Immature natural killer cell (primary cell): ENCODE measurements at places on chromosomes 7 and 10.
A peak's percentile ranks its signal among the peaks of the same experiment; 100 is the strongest.

- peaks cover 2% of the 10 kb centered on the region for H3K27me3 ChIP-seq
- no peak for DNase-seq
- no peak overlapping the region for H3K27ac ChIP-seq
Observed at GRCh38 chr7:35556515-35557471, 138.1 kb downstream of the HERPUD2 start.

GRCh38 chr7:158077934-158078910, 509.4 kb downstream of the PTPRN2 start:
- no peak for DNase-seq
- H3K4me3 ChIP-seq = no peak overlapping the region
- no peaks in the 10 kb centered on the region for H3K36me3 ChIP-seq
- no peaks in the 10 kb centered on the region for H3K4me1 ChIP-seq
- no peak overlapping the region for H3K27ac ChIP-seq

DNA sequence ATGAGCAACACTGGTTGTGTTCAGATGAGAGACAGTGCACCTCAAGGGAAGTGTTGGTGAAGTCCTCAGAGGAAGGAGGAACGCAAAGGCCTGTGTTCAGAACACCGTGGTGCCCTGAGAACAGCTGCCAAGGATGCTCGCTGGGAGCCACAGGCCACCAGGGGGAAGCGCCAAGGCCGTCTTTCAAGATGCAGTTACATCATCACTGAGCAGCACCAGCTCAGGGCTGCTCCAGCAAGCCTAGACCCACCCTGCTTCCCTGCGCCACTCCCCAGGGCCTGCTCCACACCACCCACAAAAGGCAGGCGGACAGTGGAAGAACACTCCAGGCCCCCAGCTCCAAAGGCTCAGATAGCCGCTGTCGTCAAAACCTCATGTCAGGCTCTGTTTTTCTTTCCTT, 378.8 kb downstream of the DPP6 start:
- H3K27me3 ChIP-seq = no peaks in the 10 kb centered on the region
- no peaks in the 10 kb centered on the region for H3K36me3 ChIP-seq
- no peaks in the 10 kb centered on the region for H3K4me1 ChIP-seq
- no peak overlapping the region for H3K4me3 ChIP-seq

GRCh38 chr10:78572565-78572964, 496.2 kb upstream of the ZMIZ1 start:
- peaks cover 4% of the 10 kb centered on the region for H3K27me3 ChIP-seq
- DNase-seq = no peak

DNA sequence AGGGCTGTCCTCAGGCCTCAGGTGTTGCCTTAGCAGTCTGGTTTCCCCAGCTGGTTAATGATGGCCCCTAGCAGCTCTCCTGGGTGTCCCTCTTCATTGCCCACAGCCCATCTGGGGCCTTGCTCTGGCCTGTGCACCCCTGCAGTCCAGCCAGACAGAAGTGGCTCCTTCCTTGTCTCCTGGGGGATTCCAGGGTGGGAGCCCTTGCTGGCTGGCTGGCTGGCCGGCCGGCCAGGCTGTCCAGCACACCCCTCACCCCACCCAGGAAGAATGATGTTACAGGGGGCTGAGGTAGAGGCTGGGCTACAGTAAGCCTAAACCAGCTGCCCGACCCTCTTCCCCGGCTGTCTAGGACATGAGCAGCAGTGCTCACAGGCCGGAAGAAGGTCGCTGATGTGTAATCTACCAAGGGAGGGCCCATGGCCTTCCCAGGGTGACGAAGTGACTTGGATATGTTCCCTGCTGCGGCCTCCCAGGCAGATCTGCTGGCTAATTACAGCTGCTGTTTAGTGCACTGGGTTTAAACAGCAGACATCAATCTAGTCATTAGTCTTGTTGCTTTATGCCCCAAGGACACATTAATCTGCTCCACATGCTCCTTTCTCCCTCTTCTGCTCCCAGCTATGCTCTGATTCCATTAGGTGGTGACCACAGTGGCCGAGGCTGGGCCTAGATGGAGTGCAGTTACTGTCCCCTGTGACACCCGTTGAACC, 53.8 kb upstream of the LRRC4 start:
- H3K36me3 ChIP-seq = peaks cover 41% of the 10 kb centered on the region
- no peaks in the 10 kb centered on the region for H3K4me1 ChIP-seq
- DNase-seq = no peak
- peaks cover 4% of the 10 kb centered on the region for H3K27me3 ChIP-seq
- H3K4me3 ChIP-seq = no peak overlapping the region

- peaks cover 10% of the 10 kb centered on the region for H3K27me3 ChIP-seq
- H3K4me1 ChIP-seq = no peaks in the 10 kb centered on the region
- peak within 1 kb of the TSS; percentile 65 for H3K4me3 ChIP-seq
- peak; percentile 88 for DNase-seq
Observed at GRCh38 chr10:133336577-133337369, at the start of gene CALY. Gene CALY, minus strand, starts transcription at chr10:133336896. Its CDS starts 7,907 bp downstream, at chr10:133328989.

GRCh38 chr7:149680331-149681025, 92.9 kb downstream of the ZNF467 start:
- H3K36me3 ChIP-seq = no peaks in the 10 kb centered on the region
- DNase-seq = no peak
- no peak overlapping the region for H3K27ac ChIP-seq
- no peak overlapping the region for H3K4me3 ChIP-seq

GRCh38 chr10:125201791-125202622, 41.6 kb upstream of the CTBP2 start:
- no peak overlapping the region for H3K4me3 ChIP-seq
- H3K27ac ChIP-seq = no peak overlapping the region
- no peaks in the 10 kb centered on the region for H3K4me1 ChIP-seq
- H3K27me3 ChIP-seq = peaks cover 8% of the 10 kb centered on the region
- no peaks in the 10 kb centered on the region for H3K36me3 ChIP-seq

GRCh38 chr10:34428501-34428900, 386.6 kb downstream of the PARD3 start:
- peaks cover 2% of the 10 kb centered on the region for H3K27me3 ChIP-seq
- H3K4me1 ChIP-seq = no peaks in the 10 kb centered on the region
- no peaks in the 10 kb centered on the region for H3K36me3 ChIP-seq
- no peak overlapping the region for H3K27ac ChIP-seq
- no peak for DNase-seq

- no peak for DNase-seq
- no peaks in the 10 kb centered on the region for H3K36me3 ChIP-seq
- H3K4me3 ChIP-seq = peak overlapping the region; percentile 33
Observed at GRCh38 chr7:128827971-128828711, 2.1 kb upstream of the FLNC start.

DNA sequence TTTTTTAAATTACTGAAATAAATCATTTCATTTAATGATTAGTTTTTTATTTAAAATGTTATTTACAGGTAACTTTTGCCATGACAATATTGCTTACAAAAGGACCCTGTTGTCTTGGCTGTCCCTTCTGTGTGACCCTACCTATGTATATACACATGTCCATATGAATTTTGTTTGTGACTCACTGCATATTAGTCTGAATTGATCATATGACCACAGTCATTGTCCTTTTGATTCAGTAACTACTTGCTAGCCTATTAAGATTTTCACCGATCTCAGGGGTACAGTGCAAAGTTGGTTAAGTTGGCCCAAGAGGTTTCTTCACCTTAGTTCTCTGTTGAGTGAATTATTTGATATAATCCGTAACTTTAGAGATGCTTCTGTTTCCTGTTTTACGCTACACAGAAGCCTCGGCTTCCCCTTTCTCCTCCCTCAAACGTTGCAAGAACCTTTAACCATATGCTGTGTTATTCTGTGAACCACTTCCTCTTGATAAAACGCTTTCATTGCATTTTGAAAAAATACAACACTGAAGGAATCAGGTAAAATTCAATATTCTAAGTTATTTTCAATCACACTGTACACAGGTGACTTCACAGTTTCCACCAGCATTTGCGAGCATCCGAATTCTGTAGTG, 43.9 kb downstream of the APBB1IP start:
- DNase-seq = peak; percentile 58
- peaks cover under 1% of the 10 kb centered on the region for H3K27me3 ChIP-seq
- peak overlapping the region; percentile 77 for H3K4me3 ChIP-seq

GRCh38 chr10:128125416-128125943, 743 bp downstream of the MKI67 start:
- peaks cover 17% of the 10 kb centered on the region for H3K4me1 ChIP-seq
- peak overlapping the region; percentile 58 for H3K27ac ChIP-seq
- peaks cover 14% of the 10 kb centered on the region for H3K27me3 ChIP-seq
- no peak for DNase-seq
- peaks cover 8% of the 10 kb centered on the region for H3K36me3 ChIP-seq

- H3K27me3 ChIP-seq = peaks cover 8% of the 10 kb centered on the region
- H3K4me1 ChIP-seq = no peaks in the 10 kb centered on the region
- H3K4me3 ChIP-seq = no peak overlapping the region
- DNase-seq = no peak
- H3K36me3 ChIP-seq = no peaks in the 10 kb centered on the region
Observed at GRCh38 chr7:96903906-96904305, 101.4 kb upstream of the DLX6 start.

- H3K27me3 ChIP-seq = no peaks in the 10 kb centered on the region
- H3K36me3 ChIP-seq = no peaks in the 10 kb centered on the region
- DNase-seq = no peak
- no peak overlapping the region for H3K27ac ChIP-seq
- H3K4me1 ChIP-seq = no peaks in the 10 kb centered on the region
Observed at GRCh38 chr10:32111585-32111984, 55.4 kb upstream of the KIF5B start.

GRCh38 chr7:140155428-140155827, 21.4 kb downstream of the KDM7A start:
- no peaks in the 10 kb centered on the region for H3K36me3 ChIP-seq
- H3K4me1 ChIP-seq = peaks cover 64% of the 10 kb centered on the region
- no peak overlapping the region for H3K4me3 ChIP-seq
- no peaks in the 10 kb centered on the region for H3K27me3 ChIP-seq
- no peak for DNase-seq
- no peak overlapping the region for H3K27ac ChIP-seq

- H3K36me3 ChIP-seq = no peaks in the 10 kb centered on the region
- H3K27me3 ChIP-seq = no peaks in the 10 kb centered on the region
- no peak overlapping the region for H3K27ac ChIP-seq
- peaks cover 6% of the 10 kb centered on the region for H3K4me1 ChIP-seq
- peak overlapping the region; percentile 29 for H3K4me3 ChIP-seq
Observed at GRCh38 chr10:61779950-61780659, 117.4 kb downstream of the CABCOCO1 start.

DNA sequence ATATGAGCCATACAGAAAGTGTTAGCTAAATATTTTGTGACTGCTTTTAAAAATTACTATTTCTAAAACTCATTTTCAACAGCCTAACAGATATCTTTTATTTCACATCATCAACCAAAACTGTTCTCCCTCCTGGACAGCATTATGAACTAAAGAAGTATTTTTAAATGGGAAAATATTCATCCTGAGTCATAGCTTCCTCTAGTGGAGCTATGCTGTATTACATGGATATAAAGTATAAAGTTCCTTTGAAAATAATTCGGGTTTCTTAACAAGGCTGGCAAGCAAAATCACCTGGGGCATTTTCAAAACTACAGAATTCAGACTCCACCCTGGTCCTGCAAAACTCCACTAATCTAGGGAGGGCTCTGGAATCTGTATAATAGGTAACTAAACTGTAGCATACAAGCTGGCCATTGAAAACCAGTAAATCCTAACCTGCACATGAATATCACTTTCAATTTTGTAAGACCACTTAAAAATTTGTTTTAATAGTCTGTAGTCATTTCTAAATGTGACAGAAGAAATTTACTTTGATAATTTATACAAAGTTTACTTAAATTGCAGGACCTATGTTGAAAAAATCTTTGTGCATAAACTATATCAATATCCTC, 53.5 kb downstream of the SCIN start:
- DNase-seq = no peak
- H3K4me1 ChIP-seq = no peaks in the 10 kb centered on the region
- H3K27me3 ChIP-seq = no peaks in the 10 kb centered on the region
- no peak overlapping the region for H3K4me3 ChIP-seq
